MM.1S (cell line): ENCODE measurements at places on chromosomes 12 and 14.

GRCh38 chr14:101761881-101762529 is 496 bp downstream of the PPP2R5C start:
- H3K4me1 ChIP-seq = peaks cover 3% of the 10 kb centered on the region; the same call in 1 of the 2 replicates
- DNase-seq = peak; percentile 8
- H3K4me3 ChIP-seq = peak overlapping the region; percentile 61
- H3K27ac ChIP-seq = no peak overlapping the region

DNA sequence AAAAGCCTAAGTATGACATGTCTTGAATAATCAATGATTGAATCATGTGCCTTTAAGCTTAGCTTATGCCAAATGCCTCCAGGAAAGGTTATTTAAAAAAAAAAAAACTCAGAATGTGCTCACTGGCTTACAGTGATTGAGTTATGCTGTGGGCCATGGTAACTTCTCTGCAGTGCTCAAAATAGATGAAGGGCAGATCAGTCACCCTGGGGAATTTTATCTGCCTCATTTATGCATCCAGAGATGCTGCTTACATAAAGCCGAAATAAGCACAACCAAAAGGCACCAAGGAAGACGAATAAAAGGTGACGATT is 118.7 kb upstream of the MDM1 start:
- H3K4me3 ChIP-seq = peak overlapping the region; percentile 60
- H3K27me3 ChIP-seq = no peaks in the 10 kb centered on the region
- H3K4me1 ChIP-seq = peaks cover 80% of the 10 kb centered on the region
- no peak for DNase-seq

GRCh38 chr14:71049435-71050133 is 142.3 kb downstream of the PCNX1 start:
- no peaks in the 10 kb centered on the region for H3K36me3 ChIP-seq
- DNase-seq = no peak
- H3K4me1 ChIP-seq = no peaks in the 10 kb centered on the region
- H3K27me3 ChIP-seq = no peaks in the 10 kb centered on the region
- no peak overlapping the region for H3K4me3 ChIP-seq

DNA sequence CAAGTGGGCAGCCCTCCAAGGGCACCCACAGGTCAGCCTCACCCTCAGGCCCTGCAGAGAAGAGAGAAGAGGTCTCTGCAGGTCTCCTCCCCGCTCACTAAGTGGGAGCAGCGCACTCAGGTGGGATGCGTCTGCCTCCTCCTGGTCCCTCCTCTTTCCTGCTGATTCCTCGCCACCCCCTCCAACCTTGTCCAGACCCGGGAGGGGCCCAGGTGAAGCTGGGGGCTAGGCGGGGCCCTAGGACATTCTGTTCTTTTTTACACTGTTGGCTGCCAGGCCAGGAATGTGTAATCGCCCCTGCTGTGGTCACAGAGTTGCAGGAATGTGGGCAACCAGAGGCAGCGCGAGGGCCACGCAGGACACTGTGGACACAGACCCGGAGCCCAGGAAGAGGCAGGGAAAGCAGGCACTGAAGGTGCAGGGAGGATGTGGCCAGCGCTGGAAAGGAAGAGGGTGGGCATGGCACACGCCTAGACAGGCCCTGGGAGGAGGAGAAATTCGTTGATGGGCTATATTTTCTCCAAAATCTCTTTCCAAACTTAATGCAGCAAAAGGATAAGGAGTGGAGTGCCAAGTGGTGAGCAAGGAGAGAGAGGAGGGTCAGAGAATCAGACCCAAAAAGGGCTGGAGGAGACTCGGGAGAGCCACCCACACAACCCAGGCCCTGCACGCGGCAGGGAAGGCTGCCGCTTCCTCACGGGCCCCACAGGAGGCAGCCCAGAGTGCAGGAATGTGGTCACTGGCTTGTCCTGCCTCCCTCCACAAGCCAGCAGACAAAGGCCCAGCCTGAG is 911 bp upstream of the SCNN1A start:
- no peak for DNase-seq
- peaks cover 10% of the 10 kb centered on the region for H3K4me1 ChIP-seq

DNA sequence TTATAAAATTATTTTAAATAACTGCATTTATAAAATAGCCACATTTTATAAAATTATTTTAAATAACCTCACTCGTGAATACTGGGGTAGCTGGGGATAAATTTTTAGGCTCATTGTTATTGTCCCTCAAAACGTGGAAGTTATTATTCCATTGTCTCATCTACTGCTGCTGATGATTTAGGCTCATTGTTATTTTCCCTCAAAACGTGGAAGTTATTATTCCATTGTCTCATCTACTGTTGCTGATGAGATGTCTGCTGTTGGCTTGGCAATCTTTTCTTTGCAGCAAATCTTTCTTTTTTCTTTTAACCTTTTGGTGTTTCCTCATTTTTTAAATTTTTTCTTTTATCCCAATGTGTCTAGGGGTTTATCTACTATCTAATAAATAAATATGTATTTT is 182.6 kb upstream of the PZP start:
- H3K27ac ChIP-seq = no peak overlapping the region
- H3K27me3 ChIP-seq = no peaks in the 10 kb centered on the region
- H3K4me1 ChIP-seq = 0 out of 2 replicates have a peak, but pooled peaks cover 4% of the 10 kb centered on the region
- H3K4me3 ChIP-seq = no peak overlapping the region
- no peak for DNase-seq

DNA sequence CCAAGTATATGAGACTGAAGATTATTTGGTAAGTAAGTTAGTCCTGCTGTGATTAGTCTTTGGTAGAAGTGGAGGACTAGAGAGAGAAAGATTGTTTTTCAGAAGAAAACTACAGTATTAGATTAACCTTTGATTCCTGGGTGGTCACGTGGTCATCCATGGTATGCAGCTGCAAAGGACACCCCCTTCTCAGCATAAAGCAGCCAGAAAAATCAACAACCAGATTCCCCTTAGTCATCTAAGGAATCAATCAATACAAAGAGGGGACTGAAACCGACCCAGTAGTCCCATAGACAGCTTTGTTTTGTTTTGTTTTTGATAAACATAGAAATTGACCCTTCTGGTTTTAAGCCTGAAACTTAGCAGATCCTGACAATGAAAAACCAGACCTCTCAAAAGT is 30.3 kb upstream of the MDGA2 start:
- no peak overlapping the region for H3K27ac ChIP-seq
- no peak for DNase-seq
- no peaks in the 10 kb centered on the region for H3K4me1 ChIP-seq
- no peak overlapping the region for H3K4me3 ChIP-seq

- H3K4me1 ChIP-seq = peaks cover 12% of the 10 kb centered on the region
- peaks cover 12% of the 10 kb centered on the region for H3K36me3 ChIP-seq
- peak within 1 kb of the TSS; percentile 85 for H3K4me3 ChIP-seq
- H3K27me3 ChIP-seq = no peaks in the 10 kb centered on the region
- DNase-seq = peak; percentile 93
- H3K27ac ChIP-seq = peak within 1 kb of the TSS; percentile 76
Measured at GRCh38 chr12:31959161-31959700, at the start of gene RESF1. Gene RESF1, plus strand, starts transcription at chr12:31959415. Its CDS starts 21,541 bp downstream, at chr12:31980956.

DNA sequence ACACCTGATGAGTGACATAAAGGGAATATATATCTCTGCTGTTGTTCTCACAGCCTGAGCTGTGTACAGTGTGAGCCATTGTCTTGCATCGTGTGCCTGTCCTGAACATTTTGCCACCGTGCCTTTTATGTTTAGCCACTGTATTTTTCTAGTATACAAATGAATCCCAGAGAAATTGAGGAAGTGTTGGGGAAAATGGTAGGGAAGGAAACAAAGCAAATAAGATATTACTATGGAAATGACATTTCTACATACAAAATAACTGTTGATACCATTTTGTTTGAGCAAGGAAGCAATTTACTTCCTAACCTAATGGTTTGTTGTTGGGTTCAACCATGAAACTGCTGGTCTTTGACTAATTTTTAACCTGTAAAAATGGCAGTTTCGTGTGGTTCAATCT is 5.5 kb downstream of the PSMA6 start:
- DNase-seq = no peak
- no peaks in the 10 kb centered on the region for H3K27me3 ChIP-seq
- no peak overlapping the region for H3K4me3 ChIP-seq
- no peaks in the 10 kb centered on the region for H3K36me3 ChIP-seq

DNA sequence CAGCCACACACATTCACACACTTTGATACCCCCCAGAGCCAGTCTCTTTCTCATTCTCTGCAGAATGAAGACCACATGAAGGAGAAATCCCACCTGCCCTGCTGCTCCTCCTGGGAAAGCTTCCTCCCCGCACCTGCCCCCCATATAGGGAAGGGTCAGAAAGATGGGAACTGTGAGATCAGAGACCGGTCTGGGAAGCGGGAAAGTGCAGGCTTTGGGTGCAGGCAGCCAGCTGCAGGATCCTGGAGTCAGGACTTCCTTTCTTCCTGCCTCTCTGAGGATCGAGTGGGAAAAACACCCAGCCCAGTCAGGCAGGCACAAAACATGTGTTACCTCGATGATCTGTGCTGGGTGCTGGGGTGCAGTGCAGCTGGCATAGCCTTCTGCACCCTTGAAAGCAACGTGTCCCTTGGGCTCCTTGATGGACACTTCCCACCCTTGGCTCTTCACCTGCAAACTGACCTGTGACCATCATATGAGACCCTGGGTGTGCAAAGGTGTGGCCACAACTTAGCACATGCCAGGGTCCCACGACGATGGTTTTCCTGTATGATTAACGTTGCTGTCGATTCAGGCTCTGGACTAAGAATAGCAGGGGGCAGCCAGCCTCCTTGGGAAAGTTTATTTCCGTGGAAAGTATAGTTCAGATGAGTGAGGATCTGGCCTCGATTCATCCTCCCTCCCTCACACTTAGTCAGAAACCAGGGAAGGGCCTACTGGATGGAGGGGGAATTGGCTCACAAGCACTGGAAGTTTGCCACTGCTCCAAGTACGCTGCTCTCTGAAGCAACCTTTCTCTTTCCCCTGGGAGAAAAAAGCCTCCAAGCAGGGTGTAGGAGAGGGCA is 105.4 kb upstream of the MED13L start:
- no peak overlapping the region for H3K27ac ChIP-seq
- DNase-seq = no peak
- no peaks in the 10 kb centered on the region for H3K36me3 ChIP-seq
- H3K4me3 ChIP-seq = no peak overlapping the region
- H3K27me3 ChIP-seq = no peaks in the 10 kb centered on the region
- no peaks in the 10 kb centered on the region for H3K4me1 ChIP-seq

DNA sequence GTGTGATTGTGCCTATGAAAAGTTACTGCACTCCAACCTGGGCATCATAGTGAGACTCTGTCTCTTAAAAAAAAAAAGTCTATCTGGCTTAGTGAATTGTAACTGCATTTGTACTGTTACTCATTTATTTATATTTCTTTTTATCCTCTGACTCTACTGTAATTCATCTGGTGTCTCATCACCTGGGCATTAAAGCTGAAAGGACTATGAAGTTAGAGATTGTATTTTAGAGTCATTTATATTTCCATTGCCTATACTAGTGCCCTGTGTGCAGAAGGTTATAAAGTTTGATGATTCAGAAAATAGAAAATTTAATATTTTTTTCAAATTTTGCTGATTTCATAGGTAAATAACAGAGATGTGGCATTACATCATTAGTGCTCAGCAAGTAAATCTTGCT is 30.2 kb downstream of the BICDL1 start:
- H3K27ac ChIP-seq = no peak overlapping the region
- no peaks in the 10 kb centered on the region for H3K27me3 ChIP-seq
- H3K4me1 ChIP-seq = no peaks in the 10 kb centered on the region
- H3K4me3 ChIP-seq = no peak overlapping the region
- DNase-seq = no peak
- H3K36me3 ChIP-seq = no peaks in the 10 kb centered on the region

- H3K36me3 ChIP-seq = no peaks in the 10 kb centered on the region
- H3K4me3 ChIP-seq = no peak overlapping the region
- DNase-seq = no peak
- no peak overlapping the region for H3K27ac ChIP-seq
- H3K27me3 ChIP-seq = no peaks in the 10 kb centered on the region
Measured at GRCh38 chr14:45891417-45892080, 638.5 kb upstream of the MIS18BP1 start.

DNA sequence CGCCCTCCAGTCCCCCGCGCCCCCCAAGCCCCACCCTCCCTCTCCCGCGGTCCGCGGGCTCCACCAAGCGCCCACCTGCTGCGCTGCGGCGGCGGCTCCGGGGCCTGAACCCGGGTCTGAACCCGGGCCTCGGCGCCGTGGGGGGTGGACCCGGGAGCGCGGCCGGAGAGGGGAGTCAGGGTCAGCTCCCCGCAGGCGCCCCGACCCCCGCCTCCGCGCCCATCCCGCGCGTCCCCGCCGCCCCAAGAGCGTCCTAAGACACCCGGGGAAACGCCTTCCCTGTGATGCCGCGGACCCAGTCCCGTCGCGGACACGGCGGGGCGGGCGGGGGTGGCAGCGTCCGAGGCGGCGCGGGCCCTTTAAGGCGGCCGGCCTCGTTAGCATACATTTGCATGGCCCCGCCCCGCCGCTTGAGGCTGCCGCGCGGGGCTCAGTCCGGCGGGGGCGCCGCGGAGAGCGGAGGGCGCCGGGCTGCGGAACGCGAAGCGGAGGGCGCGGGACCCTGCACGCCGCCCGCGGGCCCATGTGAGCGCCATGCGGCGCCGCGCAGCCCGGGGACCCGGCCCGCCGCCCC is at the start of gene MMP17:
MMP17 (plus strand) TSS at position 433 of the 574 bp plus-strand sequence; CDS start at position 535, 102 bp downstream.
- H3K27me3 ChIP-seq = peaks cover 23% of the 10 kb centered on the region
- H3K27ac ChIP-seq = no peak within 1 kb of the TSS
- DNase-seq = peak; percentile 23
- no peaks in the 10 kb centered on the region for H3K36me3 ChIP-seq
